ENCODE measurements at places on chromosomes 6 and 20.

DNA sequence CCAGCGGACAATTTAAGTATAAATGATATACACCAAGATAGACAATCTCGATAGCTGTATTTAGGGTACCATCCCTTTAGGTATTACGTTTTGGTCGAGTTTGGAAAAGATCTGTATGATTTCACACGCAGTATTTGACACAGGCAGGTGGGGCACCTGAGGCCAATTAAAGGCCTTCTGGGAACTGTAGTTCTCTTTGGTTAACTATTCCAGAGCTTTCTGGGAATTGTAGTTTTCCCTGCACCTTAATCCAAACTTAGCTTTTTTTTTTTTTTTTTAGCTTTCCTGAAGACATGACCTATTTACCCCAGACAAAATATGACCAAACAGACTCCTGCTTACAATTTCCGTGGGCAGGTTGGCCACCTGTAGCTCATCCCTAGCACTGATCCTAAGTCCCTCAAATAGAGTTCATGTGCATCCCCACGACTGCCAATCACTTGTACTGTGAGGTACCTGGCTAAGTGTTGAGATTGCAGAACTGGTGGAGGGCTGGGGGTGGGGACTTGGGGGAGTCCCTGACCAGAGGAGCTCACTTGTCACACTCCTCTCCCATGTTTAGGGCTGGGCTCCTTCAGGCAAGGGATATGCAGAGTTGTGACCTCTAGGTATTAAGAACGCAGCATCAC is 999 bp upstream of the EHMT2 start:
- peak overlapping the region; percentile 88 for H3K4me3 ChIP-seq
- peak overlapping the region; percentile 90 for H3K27ac ChIP-seq
- DNase-seq = peak; percentile 46

- DNase-seq = no peak
- H3K36me3 ChIP-seq = no peaks in the 10 kb centered on the region
- no peaks in the 10 kb centered on the region for H3K4me1 ChIP-seq
- peaks cover 2% of the 10 kb centered on the region for H3K27me3 ChIP-seq
- no peak overlapping the region for H3K27ac ChIP-seq
These were observed 201.8 kb downstream of the TTLL2 start for GRCh38 chr6:167526465-167527368.

GRCh38 chr6:20341564-20341963 is 60.1 kb upstream of the E2F3 start:
- no peak overlapping the region for H3K27ac ChIP-seq
- peaks cover 47% of the 10 kb centered on the region for H3K4me1 ChIP-seq
- H3K36me3 ChIP-seq = peaks cover 18% of the 10 kb centered on the region
- no peaks in the 10 kb centered on the region for H3K27me3 ChIP-seq
- DNase-seq = no peak

DNA sequence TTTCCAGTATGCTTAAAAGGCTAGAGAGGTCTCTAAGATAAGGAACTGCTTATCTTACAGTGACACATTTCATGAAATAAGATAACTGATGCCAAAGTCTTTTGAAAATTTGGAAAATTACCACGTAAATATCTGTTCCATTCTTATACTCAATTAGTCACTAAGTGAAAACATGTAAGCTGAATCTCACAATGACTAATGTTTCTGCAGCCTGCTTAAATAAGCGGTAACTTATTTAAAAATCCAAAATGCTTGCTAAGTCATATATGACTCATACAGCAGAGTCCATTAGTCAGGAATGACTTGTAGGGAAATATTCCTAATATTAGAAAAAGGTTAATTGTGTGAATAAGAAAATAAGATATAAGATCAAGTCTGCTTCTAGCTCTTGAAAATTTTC is 27.8 kb upstream of the LGSN start:
- peaks cover 6% of the 10 kb centered on the region for H3K27me3 ChIP-seq
- no peak for DNase-seq
- H3K4me3 ChIP-seq = no peak overlapping the region
- peaks cover 10% of the 10 kb centered on the region for H3K4me1 ChIP-seq
- no peak overlapping the region for H3K27ac ChIP-seq

DNA sequence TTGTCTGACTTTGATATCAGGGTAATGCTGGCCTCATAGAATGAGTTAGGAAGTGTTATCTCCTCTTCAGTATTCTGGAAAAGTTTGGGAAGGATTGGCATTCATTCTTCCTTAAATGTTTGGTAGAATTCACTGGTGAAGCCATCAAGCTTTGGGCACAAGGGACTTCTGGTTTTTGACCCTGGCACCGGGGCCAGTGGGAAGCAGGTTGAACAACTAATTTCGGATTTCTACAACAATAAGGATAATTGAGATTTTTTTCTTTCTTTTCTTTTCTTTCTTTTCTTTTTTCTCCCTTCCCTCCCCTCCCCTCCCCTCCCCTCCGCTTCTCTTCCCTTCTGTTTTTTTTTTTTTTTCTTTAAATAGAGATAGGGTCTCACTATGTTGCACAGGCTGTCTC is 70.4 kb downstream of the EFCAB8 start:
- no peak for DNase-seq

DNA sequence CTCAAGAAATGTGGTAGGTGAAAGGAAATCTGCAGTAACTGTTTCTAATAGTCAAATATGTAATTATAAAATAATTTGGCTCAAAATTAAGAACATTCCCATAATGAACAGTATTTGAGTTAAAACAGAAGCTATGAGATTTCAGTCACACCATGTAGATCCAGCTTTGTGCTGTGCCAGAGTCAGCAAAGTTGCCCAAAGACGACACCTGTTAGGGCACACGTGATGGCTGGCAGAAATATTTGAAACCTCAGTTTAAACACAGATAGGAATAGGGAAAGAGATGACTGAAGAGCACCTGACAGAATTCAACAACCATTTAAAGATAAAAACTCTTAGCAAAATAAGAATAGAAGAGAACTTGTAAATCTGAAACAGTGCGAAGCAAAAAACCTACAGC is 129.3 kb downstream of the CD83 start:
- no peak overlapping the region for H3K27ac ChIP-seq
- DNase-seq = no peak
- H3K27me3 ChIP-seq = no peaks in the 10 kb centered on the region
- peaks cover 2% of the 10 kb centered on the region for H3K36me3 ChIP-seq

- H3K27me3 ChIP-seq = peaks cover 5% of the 10 kb centered on the region
- H3K27ac ChIP-seq = no peak overlapping the region
- no peak overlapping the region for H3K4me3 ChIP-seq
- H3K4me1 ChIP-seq = peaks cover 8% of the 10 kb centered on the region
- DNase-seq = no peak
- H3K36me3 ChIP-seq = no peaks in the 10 kb centered on the region
These were observed 84.7 kb upstream of the ELOVL5 start for GRCh38 chr6:53433261-53433950.

DNA sequence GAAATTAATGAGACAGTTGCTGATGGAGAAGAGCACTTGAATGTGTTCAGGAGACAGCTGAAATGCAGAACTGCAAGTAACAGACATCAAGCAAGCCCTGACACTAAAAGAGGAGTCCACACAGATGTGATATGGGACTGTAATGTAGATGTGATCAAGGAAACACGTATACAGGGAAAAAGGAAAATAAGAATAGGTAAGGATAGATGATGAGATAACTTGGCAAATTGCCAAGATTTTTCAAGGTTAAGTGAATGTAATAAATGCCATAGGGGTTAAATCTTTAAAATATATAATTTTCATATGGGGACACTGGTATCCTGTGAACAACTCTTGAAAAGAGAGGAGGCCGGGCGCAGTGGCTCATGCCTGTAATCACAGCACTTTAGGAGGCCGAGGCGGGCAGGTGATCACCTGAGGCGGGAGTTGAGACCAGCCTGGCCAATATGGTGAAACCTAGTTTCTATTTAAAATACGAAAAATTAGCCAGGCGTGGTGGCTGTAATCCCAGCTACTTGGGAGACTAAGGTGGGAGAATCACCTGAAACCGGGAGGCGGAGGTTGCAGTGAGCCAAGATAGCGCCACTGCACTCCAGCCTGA is 7.2 kb upstream of the SNX14 start:
- H3K27ac ChIP-seq = no peak overlapping the region
- no peaks in the 10 kb centered on the region for H3K27me3 ChIP-seq
- no peak for DNase-seq

DNA sequence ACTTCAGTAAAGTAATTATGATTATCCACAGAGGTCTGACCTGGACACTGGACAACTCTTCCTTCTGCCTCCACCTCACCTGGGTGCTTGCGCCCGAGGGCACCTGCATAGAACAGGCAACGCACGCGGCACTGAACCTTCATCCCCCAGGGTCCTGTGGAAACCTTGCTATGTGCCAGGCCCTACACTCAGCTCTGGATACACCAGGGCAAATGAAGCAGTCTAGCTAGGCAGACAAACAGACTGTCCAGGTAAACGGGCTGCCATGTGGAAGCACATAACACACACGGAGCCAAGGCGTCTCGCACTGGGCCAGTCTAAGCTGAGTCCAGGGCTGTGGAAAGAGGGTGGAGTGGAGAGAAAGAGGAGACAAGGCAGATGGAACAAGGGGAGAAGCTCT is 109.3 kb upstream of the AFDN start:
- no peak for DNase-seq
- no peak overlapping the region for H3K27ac ChIP-seq
- H3K4me1 ChIP-seq = no peaks in the 10 kb centered on the region
- no peaks in the 10 kb centered on the region for H3K36me3 ChIP-seq

DNA sequence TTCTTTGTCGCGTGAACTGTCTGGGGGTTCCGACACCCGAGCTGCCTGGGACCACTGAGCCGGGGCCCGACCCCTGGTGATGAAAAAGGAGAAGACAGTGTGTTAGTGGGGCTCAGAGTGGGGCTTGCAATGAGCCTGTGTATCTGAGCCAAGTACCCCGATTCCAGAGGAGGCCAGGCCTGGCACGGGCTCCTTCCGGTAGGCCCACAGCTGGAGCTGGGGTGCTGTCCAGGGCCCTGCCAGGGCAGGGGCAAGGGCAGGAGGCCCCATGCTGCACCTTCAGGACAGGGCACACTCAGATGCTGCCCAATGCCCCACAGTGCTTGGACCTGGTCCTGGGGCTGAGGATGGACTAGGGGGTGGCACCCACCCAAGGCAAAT is 89.4 kb downstream of the TAF4 start:
- H3K27me3 ChIP-seq = no peaks in the 10 kb centered on the region
- H3K4me3 ChIP-seq = no peak overlapping the region

- peaks cover 14% of the 10 kb centered on the region for H3K36me3 ChIP-seq
- peaks cover 36% of the 10 kb centered on the region for H3K4me1 ChIP-seq
- no peak overlapping the region for H3K27ac ChIP-seq
- no peak for DNase-seq
- no peak overlapping the region for H3K4me3 ChIP-seq
These were observed 77.2 kb downstream of the OR2B2 start for GRCh38 chr6:27834879-27835549.

- peaks cover 48% of the 10 kb centered on the region for H3K36me3 ChIP-seq
- peaks cover 11% of the 10 kb centered on the region for H3K4me1 ChIP-seq
- DNase-seq = no peak
- H3K27me3 ChIP-seq = peaks cover 20% of the 10 kb centered on the region
- H3K27ac ChIP-seq = no peak overlapping the region
- no peak overlapping the region for H3K4me3 ChIP-seq
These were observed 9.8 kb downstream of the NKX2-4 start for GRCh38 chr20:21387528-21387927.

- peaks cover 3% of the 10 kb centered on the region for H3K4me1 ChIP-seq
- H3K4me3 ChIP-seq = no peak overlapping the region
- no peak overlapping the region for H3K27ac ChIP-seq
These were observed 103.3 kb downstream of the FIG4 start for GRCh38 chr6:109794201-109794923.

GRCh38 chr20:56760610-56761009 is 131.5 kb downstream of the TFAP2C start:
- no peak for DNase-seq
- no peaks in the 10 kb centered on the region for H3K27me3 ChIP-seq
- no peaks in the 10 kb centered on the region for H3K4me1 ChIP-seq
- no peaks in the 10 kb centered on the region for H3K36me3 ChIP-seq
- no peak overlapping the region for H3K4me3 ChIP-seq
- H3K27ac ChIP-seq = no peak overlapping the region
